Aorta (tissue), 5 donors: ENCODE measurements at places on chromosomes 3 and 15. TPM values are rescaled to one million over a fixed set of nuclear protein-coding genes. Genes with fewer than 3 reads are reported as not detected.
A peak's percentile ranks its signal among the peaks of the same experiment; 100 is the strongest.

- H3K36me3 ChIP-seq = no peaks in the 10 kb centered on the region
- H3K27ac ChIP-seq = no peak overlapping the region
- no peak overlapping the region for H3K4me3 ChIP-seq
Measured at GRCh38 chr3:134001251-134001650, 28.5 kb downstream of the SLCO2A1 start.

Gene MYL3
- polyA plus RNA-seq = 14.3 TPM

Gene CIDEC
- polyA plus RNA-seq = 75.3 TPM

- no peaks in the 10 kb centered on the region for H3K27me3 ChIP-seq
- no peaks in the 10 kb centered on the region for H3K4me1 ChIP-seq
- H3K36me3 ChIP-seq = no peaks in the 10 kb centered on the region
- no peak for DNase-seq
- no peak overlapping the region for H3K4me3 ChIP-seq
Measured at GRCh38 chr3:12334786-12335185, 45.9 kb downstream of the PPARG start.

GRCh38 chr3:194705227-194705626 lies 19.5 kb downstream of the FAM43A start:
- no peak overlapping the region for H3K27ac ChIP-seq
- no peaks in the 10 kb centered on the region for H3K27me3 ChIP-seq
- DNase-seq = no peak
- no peak overlapping the region for H3K4me3 ChIP-seq
- no peaks in the 10 kb centered on the region for H3K4me1 ChIP-seq

DNA sequence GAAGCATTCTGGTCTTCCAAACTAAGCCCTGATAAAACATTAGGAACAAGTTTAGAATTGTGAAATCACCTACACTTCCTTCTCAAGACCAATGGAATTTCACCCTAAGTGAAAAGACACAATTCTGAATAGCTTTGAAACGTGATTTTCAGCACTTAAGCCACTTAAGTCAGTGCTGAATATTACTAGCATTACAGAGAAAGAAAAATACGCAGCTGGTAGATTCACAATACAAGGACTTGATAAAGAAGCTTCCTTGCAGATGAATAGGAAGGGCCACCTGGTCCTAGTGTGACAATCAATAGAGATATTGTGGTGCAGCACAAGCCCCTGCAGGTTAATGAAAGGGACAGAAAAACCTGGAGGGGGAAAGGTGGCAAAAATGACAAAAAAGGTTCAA lies 353.1 kb upstream of the ALCAM start:
- H3K4me1 ChIP-seq = no peaks in the 10 kb centered on the region
- no peak for DNase-seq
- no peaks in the 10 kb centered on the region for H3K27me3 ChIP-seq
- H3K4me3 ChIP-seq = no peak overlapping the region
- no peak overlapping the region for H3K27ac ChIP-seq

DNA sequence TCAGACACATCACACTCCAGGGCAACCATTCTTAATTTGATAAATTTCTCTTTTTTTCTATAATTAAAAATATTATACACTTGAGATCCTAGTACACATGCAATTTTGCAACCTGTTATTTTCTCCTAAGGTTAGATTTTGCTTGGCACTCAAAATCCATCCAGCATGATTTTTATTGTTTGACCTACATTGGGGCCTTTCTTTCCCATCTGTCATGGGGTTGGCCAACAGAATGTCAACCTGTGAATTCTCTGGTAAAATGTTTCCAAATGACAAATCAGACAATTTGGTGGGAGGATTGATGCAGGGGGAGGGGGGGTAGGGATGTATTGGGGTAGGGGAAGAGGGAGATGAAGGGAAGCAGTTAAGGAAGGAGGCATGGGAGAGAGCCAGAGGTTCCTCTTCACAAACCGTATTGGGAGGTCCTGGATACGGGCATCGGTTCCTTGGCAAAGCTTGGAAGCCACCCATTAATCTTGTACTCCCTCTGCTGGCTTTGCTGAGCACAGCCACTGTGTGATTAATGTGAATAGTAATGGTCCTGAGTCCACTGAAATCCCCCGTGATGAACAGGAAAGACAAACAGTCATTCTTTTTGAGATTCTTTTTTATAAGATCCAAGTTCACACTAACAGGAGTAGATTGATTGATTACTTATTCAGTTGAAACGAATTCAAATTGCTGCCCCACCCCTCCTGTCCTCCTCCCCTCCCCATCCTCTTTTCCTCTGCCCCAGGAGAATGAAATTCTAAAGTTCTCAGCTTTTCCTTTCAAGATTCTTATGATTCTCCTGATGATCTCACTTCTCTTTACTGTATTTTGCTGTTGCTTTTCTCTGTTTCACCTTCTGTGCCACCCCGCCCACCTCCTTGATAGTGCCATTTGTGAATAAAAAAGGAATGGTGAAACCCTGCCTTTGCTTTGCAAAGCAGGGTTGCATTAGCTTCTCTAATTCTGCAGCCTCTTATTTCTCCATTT lies 82.2 kb upstream of the SLC25A26 start:
- H3K36me3 ChIP-seq = no peaks in the 10 kb centered on the region
- DNase-seq = peak; percentile 59
- no peak overlapping the region for H3K27ac ChIP-seq
- no peak overlapping the region for H3K4me3 ChIP-seq
- H3K27me3 ChIP-seq = no peaks in the 10 kb centered on the region
- no peaks in the 10 kb centered on the region for H3K4me1 ChIP-seq

GRCh38 chr3:114856835-114857234 lies 290.3 kb downstream of the ZBTB20 start:
- no peak overlapping the region for H3K27ac ChIP-seq
- no peak for DNase-seq
- H3K36me3 ChIP-seq = no peaks in the 10 kb centered on the region

- no peak overlapping the region for H3K27ac ChIP-seq
- no peaks in the 10 kb centered on the region for H3K36me3 ChIP-seq
- DNase-seq = no peak
Measured at GRCh38 chr3:156664831-156665178, 9.6 kb upstream of the TIPARP start.

Gene SOX14
- polyA plus RNA-seq = not detected

DNA sequence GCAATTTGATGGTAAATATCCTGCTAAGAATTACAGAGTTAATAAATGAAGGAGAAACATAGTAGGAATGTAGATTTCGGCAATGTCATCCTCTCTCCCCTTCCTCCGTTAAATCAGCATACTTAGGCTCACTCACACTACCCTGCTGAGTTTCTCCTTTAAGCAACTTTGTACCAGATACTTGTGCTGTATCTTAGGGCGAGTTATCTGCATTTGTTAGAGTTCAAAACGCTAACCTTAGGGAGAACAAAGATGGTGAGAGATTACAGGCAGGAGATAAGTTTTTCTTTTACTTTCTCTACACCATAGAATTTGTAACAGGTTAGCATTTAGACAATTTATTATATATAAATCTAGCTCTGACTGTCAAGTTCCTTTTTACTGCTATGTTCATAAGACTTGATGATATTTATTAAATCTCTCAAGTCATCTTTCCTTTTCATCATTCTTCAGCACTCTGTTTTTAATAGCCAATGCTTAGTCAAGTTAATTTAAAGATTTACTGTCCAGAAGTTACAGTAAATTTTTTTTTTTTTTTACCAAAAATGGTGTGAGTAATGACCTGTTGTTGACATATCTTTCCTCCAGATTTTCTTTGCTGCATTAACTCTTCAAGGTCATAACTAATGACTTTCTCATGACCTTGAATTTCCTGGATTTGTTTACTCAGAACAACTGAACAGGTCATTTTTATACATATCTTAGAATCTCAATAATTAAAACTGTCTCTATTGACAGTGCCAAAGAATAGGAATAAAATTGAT lies 22.2 kb downstream of the SUCNR1 start:
- no peaks in the 10 kb centered on the region for H3K27me3 ChIP-seq
- no peak for DNase-seq
- H3K4me1 ChIP-seq = no peaks in the 10 kb centered on the region
- no peak overlapping the region for H3K4me3 ChIP-seq
- H3K27ac ChIP-seq = no peak overlapping the region
- no peaks in the 10 kb centered on the region for H3K36me3 ChIP-seq

Gene CHRNB4
- polyA plus RNA-seq = not detected

Gene PAK6
- not detected for polyA plus RNA-seq

Gene C3orf80
- 0.41 TPM for polyA plus RNA-seq

GRCh38 chr15:98983334-98983733 lies 24.3 kb downstream of the PGPEP1L start:
- H3K27ac ChIP-seq = peak overlapping the region; percentile 37
- H3K4me1 ChIP-seq = no peaks in the 10 kb centered on the region
- no peak for DNase-seq
- H3K4me3 ChIP-seq = no peak overlapping the region

Gene SH2D7
- 1.0 TPM for polyA plus RNA-seq

- no peak overlapping the region for H3K4me3 ChIP-seq
- no peaks in the 10 kb centered on the region for H3K36me3 ChIP-seq
- H3K4me1 ChIP-seq = no peaks in the 10 kb centered on the region
- H3K27ac ChIP-seq = no peak overlapping the region
- no peaks in the 10 kb centered on the region for H3K27me3 ChIP-seq
- DNase-seq = no peak
Measured at GRCh38 chr3:14472471-14473351, 67.4 kb downstream of the GRIP2 start.

DNA sequence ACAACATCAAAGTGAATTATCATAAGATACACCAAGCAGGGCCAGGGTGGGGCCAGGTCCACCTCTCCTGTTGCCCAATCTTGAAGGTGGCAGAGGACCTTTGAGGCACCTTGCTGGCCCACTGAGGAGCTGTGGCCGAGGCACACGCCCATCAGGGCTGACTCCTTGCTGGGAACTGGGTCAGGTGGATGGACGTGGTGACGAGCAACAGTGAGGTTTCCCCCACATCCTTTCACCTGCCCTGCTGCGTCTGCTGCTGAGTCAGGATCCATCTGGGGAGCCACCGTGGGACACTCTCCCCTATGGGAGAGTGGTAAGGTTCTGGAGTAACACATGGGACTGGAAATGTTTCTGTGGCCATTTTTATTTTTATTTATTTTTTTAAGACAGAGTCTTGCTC lies 17.3 kb upstream of the FURIN start:
- no peak overlapping the region for H3K4me3 ChIP-seq
- no peaks in the 10 kb centered on the region for H3K4me1 ChIP-seq
- no peaks in the 10 kb centered on the region for H3K27me3 ChIP-seq
- no peak overlapping the region for H3K27ac ChIP-seq
- no peak for DNase-seq

DNA sequence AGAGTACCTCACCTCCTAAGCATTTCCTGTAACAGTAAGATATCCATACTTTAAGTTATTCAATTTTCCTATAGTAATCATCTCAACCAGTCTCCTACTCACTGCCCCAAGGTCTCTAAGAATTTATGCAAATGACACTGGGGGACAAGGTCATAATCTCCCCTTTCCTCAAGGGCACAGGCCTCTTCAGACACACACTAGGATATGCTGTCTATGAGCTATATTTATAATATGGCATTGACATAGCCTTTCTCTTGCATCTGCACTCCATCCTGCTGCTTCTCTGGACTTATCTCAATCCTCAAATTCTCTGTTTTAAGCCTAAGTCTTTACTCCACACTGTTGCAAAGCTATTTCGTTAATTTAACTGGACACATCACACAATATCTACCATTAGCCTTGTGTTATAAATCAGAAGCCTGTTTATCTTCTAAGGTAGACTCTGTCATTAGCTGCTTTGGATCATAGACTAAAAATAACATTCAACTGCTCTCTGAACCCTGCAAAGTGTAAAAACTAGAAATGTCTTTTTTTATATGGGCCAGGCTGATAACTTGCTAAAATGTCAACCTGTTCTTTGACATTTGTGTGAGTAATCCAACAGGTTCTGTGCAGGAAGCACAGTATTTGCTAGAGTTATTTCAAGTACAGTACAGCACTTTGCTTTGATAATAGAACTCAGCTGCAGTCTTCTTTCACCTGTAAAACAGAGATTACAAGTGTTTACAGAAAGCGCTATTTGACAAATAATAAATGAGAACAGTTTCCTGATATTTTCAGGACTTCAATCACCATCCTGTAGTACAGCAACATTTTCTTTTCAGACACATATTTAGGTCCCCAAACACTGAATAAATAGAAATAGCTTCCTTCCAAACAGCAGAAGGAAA lies 17.8 kb upstream of the SEC62 start:
- no peaks in the 10 kb centered on the region for H3K27me3 ChIP-seq
- H3K36me3 ChIP-seq = no peaks in the 10 kb centered on the region
- no peak for DNase-seq
- no peak overlapping the region for H3K4me3 ChIP-seq
- H3K4me1 ChIP-seq = no peaks in the 10 kb centered on the region

Gene MBNL1
- 141 TPM for polyA plus RNA-seq

Gene POLQ
- 0.13 TPM for polyA plus RNA-seq
